ENCODE measurements at places on chromosomes 11 and 22.
A peak's percentile ranks its signal among the peaks of the same experiment; 100 is the strongest.

GRCh38 chr11:64880240-64881001 lies 2.0 kb upstream of the EHD1 start:
- DNase-seq: no peak

DNA sequence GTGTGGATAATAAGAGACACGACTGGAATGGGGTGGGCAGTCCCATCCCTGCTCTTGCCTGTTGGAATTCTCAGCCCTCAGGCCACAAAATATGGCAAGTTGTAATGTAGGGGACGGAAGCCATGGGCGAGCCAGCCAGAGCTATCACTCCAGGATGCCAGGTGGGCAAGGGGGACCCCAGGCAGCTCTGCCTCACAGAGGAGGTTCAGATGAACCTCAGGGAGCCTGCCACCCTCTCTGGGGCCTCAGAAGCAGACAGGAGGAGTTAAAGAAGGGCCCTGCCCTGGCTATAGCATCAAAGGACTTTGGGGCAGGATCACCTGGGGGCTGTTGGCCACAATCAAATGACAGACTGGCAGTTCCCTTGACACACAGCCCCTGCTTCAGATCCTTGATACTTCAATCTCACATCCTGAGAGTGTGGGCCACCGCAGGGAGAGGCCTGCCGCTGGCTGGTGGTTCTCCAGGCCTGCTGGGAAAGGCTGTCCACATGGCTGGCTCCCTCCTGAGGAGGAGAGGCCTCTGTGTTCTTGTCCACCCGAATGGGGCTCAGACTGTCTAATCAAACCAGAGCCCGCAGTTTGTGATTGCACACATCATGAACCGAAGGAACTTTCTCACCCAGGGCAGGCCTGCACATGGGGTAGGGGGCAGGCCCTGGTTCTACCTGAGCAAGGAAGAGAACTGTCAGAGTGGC lies 31.4 kb downstream of the IGLL1 start:
- no peak for DNase-seq

DNA sequence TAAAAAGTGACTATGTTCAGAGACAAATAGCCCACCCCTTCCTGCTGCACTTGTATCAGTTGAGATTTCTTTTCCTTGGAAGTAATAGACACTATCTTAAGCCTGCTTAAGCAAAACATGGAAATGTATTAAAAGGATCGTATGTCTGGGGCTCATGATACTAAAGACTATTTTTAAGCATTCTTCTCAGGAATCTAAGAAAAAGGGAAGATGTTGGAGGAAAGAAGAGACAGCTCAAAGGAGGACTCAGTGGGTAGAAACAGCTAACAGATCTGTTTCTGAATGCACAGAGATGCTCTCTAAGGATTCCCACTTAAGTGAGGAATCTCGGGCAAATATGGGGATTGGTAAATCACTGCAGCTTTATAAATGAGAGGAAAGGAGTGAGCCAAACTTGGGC lies 62.5 kb downstream of the FAM76B start:
- DNase-seq: no peak

- DNase-seq: no peak
Observed at GRCh38 chr11:62458212-62459002, 39.6 kb downstream of the SCGB1A1 start.

DNA sequence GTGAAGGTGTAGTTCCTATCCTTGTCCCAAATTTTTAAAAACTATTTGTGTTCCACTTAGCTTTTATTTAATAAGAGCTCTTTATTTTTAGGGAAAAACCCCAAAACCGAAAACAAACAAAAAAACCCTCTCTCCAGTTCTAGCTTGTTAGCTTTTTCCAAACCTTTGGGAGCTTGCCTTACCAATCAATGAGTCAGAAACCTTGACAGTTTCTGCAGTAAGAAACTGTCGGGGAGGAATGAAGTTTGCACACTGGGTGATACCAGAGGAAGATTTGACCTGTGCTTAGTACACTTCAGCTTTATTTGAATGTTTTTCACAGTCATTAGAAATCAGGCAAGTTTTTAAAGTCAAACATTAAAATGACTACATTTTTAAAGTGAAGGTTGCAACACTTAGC lies 105.0 kb downstream of the FAT3 start:
- DNase-seq: peak; percentile 51

DNA sequence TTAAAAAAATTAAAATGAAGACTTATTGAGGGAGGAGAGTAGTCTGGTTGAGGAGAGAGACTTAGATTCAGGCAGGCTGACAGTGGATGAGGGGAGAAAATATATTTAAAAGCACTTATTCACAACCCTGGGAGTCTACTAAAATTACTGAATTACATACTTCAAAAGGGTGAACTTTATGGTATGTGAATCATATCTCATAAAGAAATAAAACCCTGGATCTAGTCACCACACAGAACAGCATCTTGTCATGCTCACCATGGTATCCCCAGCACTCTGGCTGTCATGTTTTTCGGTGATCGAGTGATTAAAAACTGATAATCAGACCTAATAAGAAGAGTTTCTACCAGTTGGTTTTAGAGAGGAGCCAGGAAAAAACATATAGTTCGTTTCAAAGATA lies 11.0 kb downstream of the TEAD1 start:
- DNase-seq: no peak

- no peak for DNase-seq
Observed at GRCh38 chr11:1619449-1619848, 2.5 kb downstream of the KRTAP5-4 start.

DNA sequence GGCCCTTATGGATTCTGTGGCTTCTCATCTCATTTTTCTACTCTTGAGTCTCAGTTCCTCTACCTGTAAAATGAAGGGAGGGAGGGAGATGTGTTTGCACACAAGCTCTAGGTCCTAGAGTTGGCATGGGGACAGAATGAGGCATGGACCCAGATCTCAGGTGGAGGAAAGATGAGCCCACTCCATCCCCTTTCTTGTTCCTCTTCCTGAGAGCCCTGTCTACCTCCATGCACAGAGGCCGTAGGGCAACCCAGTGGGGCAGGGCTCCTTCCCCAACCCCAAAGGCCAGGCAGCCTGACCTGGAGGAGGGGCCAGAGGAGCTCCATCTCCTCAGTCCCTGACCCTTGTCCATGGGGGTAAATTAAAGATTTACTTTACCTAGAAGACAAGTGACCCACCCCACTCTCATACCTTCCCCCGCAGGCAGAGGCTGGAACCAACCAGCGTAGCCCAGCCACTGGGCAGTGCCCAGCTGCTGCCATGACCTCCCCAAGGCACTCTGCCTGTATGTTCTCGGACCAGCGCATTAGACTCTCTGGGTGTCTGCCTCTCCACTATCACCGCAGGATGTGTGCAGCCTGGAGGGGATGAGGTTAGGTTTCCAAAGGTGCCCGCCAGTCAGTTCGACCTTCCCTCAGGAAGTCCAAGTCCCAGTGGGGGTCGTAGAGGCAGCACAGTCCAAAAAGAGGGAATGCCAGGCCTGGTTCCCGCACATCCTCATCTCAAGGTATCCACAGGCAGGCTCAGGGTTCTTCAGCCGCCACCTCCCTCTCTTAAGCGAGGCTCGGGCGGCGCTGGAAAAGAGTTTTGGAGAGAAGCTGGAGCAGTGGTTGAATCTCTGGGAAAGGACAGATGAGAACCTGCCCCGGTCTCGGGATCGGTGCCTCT lies 3.0 kb downstream of the SMTN start:
- DNase-seq: no peak

DNA sequence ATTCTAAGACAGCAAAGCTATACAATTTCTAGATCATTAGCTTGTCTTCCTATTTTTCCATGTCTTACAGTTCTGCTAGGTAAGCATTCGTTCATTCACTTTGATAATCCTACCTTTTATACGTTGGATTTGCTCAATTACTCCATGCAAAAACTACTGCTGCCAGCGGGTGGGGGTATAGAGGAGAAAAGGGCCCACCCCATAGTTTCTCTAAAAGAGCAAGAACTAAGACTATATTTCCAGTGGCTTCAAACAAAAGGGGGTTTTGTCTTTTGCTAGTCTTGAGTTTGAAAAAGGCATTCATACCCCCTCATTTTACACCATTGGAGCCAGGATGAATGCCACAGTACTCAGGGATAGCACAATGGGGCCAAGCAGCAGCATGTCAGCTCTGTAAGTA lies 155.7 kb downstream of the WT1 start:
- no peak for DNase-seq
